Activated T-cell treated with anti-CD3 and anti-CD28 coated beads, Interleukin-2, amount 50 U/mL, for 72 hours (primary cell): ENCODE measurements at places on chromosomes 5 and 9.

GRCh38 chr9:98219794-98220370, 27.4 kb upstream of the CORO2A start:
- DNase-seq, result no peak

- no peak for DNase-seq
Observed at GRCh38 chr5:119417891-119418605, 34.2 kb upstream of the HSD17B4 start.

GRCh38 chr9:78871086-78871451, 574.1 kb downstream of the PSAT1 start:
- DNase-seq, result no peak

DNA sequence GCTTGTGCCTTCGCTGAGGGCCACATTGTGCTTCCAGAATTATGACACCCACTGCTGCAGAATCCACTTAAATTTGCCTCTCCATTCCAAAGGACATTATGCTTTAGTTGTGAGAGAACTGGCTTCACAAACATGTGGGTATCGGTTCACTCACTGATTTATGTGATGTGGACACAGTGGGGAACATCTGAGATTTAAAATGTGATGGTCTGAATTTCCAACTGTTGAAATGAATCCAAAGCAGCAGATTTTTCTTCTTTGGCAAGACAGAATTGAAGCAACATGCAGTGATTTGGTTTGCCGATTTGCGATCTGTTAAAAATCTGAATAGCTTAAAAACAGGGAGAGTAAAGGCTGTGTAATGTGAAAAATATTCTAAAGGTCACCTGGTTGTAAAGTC, 20.3 kb downstream of the PCSK5 start:
- no peak for DNase-seq

- DNase-seq, result no peak
Observed at GRCh38 chr5:83015676-83016075, 61.5 kb downstream of the TMEM167A start.

DNA sequence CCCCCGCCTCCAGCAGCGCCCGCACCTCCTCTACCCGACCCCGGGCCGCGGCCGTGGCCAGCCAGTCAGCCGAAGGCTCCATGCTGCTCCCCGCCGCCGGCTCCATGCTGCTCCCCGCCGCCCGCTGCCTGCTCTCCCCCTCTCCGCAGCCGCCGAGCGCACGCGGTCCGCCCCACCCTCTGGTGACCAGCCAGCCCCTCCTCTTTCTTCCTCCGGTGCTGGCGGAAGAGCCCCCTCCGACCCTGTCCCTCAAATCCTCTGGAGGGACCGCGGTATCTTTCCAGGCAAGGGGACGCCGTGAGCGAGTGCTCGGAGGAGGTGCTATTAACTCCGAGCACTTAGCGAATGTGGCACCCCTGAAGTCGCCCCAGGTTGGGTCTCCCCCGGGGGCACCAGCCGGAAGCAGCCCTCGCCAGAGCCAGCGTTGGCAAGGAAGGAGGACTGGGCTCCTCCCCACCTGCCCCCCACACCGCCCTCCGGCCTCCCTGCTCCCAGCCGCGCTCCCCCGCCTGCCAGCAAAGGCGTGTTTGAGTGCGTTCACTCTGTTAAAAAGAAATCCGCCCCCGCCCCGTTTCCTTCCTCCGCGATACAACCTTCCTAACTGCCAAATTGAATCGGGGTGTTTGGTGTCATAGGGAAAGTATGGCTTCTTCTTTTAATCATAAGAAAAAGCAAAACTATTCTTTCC, 19.3 kb downstream of the CDKN2A start:
- DNase-seq, result peak; percentile 44

- DNase-seq, result no peak
Observed at GRCh38 chr9:130627896-130628792, 36.2 kb upstream of the PRDM12 start.

- no peak for DNase-seq
Observed at GRCh38 chr5:15383469-15383868, 116.5 kb upstream of the FBXL7 start.

DNA sequence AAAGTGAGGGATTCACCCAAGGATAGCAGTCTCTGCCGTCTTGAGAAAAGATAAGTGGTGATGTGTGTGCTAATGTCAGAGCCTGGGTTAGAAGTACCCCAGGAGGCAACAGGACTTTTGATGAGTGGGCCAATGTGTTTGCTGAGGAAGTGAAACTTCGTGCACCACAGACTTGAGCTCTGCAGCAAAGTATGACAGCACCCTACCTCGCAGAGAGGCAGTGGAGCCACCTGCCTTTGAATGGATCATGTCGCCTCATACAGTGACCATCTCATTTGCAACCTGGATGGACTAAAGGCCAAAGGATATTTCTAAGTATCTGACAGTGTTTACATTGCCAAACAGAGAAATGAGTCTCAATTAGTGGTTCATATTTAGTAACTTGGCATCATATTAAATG, 593.9 kb upstream of the GRAMD2B start:
- no peak for DNase-seq

DNA sequence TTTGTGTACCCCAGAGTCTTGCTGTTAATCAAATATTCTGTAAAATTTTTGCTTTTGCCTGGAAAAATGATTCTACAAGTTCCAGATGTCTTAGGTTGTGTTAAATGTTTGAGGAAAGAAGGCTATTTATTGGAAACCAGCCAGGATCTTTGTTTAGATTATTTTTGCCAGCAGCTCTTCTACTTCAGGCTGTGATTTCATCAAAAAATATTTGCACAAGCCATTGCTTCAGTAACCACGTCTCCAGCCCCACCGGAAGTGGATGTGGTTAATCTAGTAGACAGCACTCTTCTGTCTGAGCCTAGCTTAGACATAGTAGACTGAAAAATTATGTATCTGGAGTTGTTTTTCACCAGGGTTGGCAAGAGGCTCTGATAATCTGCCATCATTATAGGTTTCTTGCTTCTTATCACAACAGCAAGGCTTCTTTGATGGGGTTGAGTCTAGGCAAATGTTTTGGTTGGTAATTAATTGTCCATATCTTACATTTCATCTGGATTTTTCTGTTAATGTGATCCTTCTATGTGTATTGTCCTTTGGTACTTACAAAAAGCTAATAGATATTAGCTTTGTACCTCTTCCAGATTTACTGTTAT, 17.1 kb downstream of the KCTD16 start:
- peak; percentile 76 for DNase-seq

DNA sequence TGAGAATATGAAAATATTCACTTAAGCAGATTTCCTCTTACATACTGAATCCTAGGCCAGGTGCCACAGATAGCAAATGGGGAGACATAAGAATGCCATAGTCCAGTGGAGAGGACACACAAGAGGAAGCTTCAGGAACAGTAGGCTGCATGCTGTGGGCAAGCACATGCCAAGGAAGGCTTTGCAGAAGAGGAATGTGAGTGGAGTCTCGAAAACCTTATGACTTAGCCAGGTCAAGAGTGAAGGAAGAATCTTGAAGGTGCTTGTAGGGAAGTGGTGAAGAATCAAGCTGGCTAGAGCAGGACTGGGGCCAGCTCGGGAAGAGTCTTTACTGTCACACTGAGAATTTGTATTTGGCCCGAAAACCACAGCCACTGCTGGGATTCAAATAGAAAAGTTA, 20.4 kb downstream of the RPS23 start:
- DNase-seq, result no peak

DNA sequence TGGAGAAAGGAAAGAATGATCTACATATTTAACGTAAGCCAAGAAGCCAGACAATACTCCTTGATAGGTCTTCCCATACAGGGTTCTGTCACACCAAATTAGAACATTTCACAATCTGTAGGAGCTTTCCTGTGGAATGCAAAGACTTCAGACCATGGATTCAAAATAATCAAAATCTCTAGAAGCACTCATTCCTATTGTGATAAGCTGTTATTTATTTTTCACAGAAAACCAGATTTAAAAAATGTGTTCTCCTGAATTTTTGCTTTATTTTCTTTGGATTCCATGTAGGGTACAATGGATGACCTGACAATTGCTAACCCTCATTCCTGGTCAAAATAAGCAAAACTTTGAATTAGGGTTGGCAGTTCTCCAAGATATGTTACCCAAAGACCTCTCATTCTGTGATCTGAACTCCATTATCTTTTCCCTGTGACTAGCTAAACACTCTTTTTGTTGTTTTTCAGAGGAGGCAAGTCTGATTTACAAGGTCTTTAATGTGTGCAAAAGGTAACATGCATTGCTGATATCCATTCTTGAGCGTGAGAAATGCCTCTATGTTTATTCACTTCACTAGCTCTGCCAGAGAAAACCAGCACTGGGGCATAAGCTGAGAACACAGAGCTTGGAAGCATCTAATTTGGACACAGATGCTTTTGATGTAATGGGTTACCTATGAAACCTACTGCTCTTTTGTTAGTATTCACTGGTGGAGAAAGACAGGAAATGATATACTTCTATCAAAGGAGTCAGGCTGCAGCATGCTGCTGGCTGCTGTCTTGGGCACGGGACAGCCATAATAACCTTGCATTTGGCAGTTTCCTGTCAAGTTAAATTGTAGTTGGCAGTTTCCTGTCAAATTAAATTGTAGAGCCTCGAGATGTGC, 31.4 kb downstream of the ACTBL2 start:
- DNase-seq, result no peak

- DNase-seq, result no peak
Observed at GRCh38 chr5:1808439-1808838, 7.2 kb downstream of the NDUFS6 start.

DNA sequence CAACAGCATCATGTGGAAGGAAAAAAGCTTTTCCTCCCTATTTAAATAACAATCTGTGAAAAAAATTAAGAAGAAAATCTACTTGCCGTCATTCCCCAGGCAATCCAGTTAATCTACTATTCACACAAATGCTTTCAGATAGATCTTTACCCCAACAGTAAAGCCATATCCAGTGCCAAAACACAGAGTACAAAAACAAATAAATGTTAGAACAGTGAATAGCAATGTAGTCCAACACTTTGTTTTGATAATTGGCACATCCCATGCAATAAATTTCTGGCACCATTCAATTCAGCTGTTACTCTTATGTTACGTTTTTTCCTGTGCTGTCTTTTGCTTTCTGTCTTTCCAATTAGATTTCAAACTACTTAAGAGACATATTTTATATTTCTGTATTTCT, 2245.5 kb upstream of the WWC1 start:
- DNase-seq, result no peak

GRCh38 chr5:55993731-55994494, 850 bp downstream of the IL6ST start:
- no peak for DNase-seq

- no peak for DNase-seq
Observed at GRCh38 chr5:107969847-107970246, 299.1 kb upstream of the EFNA5 start.

DNA sequence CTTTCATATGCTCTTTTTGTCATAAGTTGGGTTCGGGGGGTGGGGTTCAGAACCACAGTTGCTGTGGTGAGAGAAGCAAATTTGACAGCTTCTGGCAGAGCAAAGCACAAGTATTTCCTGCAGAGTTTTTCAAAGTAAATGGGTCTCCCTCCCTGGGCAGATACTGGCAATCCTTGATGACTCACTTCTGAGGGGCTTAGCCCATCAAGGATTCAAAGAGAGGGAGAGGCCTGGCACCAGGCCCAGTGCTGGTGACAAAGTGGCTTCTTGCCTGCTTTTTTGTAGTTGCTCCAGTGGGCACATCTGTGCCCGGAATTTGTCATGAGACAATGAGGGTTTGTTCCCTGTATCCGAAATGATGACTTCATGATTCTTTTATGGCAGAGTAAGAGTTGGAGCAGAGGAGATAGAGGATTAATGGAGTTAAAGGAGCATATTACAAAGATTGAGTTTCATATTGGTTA, 46.6 kb upstream of the TNC start:
- DNase-seq, result no peak

- no peak for DNase-seq
Observed at GRCh38 chr5:112655513-112655912, 82.2 kb upstream of the APC start.

GRCh38 chr9:122383992-122384461, 13.2 kb downstream of the PTGS1 start:
- DNase-seq, result no peak

- no peak for DNase-seq
Observed at GRCh38 chr9:71245651-71246050, 124.2 kb upstream of the TRPM3 start.

- DNase-seq, result no peak
Observed at GRCh38 chr5:114438471-114438870, 76.6 kb downstream of the KCNN2 start.

DNA sequence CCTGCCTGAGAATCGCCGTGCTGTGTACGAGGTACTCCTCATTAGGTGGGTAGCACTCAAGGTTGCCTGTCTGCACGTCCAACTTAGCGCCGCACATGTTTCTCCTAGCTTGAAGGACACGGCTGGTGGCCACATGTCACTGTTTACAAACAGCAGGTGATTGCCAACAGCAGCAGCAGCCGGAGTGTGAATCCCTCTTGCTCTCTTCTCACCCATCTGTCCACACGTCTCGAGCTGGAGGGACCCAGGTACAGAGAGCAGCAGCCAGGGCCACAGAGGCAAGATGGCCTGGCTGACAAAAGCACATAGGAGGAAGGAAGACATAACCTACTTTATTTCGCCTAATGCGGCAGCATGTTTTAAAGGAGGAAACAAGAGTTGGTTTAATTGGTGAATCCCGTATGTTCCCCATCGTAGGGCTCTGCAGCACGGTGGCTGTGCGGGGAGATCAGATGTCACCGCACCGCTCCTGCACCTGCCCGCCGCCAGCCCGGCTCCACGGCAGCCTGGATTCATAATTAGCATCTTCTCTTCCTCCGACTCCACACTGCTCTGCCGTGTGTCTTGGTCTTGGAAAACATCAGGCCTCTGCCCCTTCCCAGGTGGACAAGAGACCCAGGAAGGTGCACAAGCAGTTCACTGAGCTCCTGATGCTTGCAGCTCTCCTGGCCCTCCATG, 201.6 kb upstream of the IRX1 start:
- DNase-seq, result no peak

GRCh38 chr5:118752969-118753368, 235.4 kb downstream of the DTWD2 start:
- no peak for DNase-seq

DNA sequence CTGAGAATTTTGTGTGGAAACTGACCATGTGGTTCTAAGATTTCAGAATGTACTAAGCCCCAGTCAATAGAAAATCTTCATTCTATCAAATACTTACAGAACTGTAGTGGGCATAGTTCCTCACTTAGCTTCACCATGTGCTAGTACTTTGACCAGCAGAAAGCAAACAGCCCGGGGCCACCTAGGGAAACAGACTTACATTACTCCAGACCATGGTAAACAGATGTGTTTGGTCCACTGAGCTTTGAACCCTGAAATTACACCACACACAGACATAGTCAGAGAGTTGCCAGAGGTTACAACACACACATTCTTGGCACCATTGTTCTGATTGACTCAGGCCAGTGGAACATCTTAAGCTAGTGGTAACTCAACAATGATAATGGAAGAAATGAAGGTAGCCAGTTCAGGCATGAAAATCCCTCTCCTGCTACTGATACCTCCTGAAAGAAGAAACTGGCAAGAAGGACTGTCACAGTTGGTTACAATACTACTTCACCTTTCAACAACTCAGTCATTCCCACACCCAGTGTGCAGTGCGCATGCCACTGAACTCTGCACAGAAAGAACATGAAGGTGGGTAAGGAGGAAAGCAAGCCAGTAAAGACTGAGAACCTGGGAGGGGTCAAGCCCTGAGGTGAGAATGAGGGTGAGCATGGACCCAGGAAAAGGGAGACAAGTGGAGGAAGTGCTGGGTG, 18.7 kb upstream of the LECT2 start:
- no peak for DNase-seq

- no peak for DNase-seq
Observed at GRCh38 chr9:129648092-129648763, 6.3 kb upstream of the ASB6 start.

GRCh38 chr9:27602954-27603353, 29.7 kb upstream of the C9orf72 start:
- no peak for DNase-seq
